ENCODE measurements at places on chromosomes 7 and 10.

DNA sequence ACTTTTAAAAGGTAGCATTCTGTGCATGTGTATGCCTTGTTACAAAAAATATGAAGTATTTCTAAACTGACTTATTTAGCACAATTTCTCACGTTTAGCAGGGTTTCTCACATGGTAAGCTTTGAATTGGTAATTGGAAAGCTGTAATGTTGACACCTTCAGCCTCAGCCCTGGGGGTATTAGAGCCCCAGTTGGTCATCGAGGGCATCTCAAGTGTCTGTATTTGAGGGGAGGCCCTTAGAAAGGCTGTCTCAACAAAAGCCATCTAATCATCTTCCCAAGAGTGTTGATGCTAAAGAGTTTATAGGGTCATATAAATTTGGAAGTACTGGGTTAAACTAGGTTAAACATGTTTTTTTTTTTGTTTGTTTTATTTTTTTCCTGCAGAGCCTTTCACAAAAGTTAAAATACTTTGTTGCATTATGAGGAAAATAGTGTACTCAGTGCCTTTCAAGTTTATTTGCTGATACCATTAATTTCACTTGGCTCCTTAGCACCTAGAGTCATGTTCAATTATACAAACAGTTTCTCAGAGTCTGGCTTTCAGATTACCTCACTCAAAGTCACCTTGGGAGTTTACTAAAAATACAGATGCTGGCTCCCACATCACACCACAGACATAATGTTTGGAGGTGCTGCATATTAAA, 134.0 kb downstream of the CD36 start:
- DNase-seq, result no peak

DNA sequence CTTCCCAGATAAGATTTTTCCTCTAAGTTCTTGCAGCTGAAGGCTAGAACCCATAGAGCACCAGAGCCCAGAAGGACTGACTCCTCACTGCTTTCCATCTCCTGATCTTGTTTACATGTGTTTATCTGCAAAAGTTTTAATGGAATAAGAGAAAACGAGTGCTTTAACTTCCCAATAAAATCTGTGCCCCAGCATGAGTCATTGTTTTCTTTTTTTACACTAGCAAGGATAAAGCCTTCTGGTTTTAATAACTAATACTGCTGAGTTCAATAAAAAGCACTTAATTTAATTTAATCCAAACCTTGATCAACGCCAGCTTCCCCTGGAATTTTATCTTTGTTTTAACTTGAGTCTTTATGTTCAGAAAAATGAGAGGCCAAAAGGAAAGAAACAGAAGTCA, 227.6 kb downstream of the HPSE2 start:
- DNase-seq, result no peak

- DNase-seq, result peak; percentile 88
Observed at GRCh38 chr7:831596-832166, 595 bp upstream of the SUN1 start.

- DNase-seq, result no peak
Observed at GRCh38 chr7:131466735-131467365, 89.6 kb downstream of the PODXL start.

All from RWPE1 (cell line).